ENCODE measurements at places on chromosomes 16 and 17.

- DNase-seq: no peak
Measured at GRCh38 chr16:81832801-81833547, 53.9 kb downstream of the PLCG2 start.

DNA sequence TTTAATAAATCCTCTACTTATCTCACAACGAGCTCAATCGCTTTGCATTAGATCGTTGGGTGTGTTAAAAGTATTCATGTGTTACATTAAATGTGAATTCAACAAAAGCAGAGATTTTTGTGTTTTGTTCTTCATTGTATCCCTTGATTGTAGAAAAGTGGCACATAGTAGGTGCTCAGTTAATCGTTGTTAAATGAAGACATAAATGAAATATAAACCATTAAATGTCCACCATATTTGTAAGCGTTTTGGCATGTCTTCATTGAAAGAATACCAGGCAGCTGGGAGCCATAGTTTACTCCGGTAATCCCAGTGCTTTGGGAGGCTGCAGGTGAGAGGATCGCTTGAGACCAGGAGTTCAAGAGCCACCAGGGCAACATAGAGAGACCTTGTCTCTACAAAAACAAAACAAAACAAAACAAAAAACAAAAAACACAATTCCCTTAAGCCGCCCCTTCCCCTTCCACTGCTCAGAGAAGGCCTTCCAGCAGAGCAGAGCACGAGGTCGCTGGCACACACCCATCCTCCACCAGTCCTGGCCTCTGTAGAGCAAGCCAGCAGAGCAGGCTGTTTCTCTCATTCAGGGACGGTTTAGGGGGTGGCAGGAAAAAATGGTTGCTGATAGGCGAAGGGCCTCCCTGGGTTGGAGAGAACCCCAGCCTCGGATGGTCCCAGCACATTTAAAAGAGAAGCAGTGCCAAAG, 673 bp upstream of the CHD9 start:
- no peak for DNase-seq

- peak; percentile 55 for DNase-seq
Measured at GRCh38 chr16:56793492-56793891, 63.6 kb downstream of the NUP93 start.

GRCh38 chr16:63749276-63749675, 1372.6 kb downstream of the CDH11 start:
- DNase-seq: no peak

DNA sequence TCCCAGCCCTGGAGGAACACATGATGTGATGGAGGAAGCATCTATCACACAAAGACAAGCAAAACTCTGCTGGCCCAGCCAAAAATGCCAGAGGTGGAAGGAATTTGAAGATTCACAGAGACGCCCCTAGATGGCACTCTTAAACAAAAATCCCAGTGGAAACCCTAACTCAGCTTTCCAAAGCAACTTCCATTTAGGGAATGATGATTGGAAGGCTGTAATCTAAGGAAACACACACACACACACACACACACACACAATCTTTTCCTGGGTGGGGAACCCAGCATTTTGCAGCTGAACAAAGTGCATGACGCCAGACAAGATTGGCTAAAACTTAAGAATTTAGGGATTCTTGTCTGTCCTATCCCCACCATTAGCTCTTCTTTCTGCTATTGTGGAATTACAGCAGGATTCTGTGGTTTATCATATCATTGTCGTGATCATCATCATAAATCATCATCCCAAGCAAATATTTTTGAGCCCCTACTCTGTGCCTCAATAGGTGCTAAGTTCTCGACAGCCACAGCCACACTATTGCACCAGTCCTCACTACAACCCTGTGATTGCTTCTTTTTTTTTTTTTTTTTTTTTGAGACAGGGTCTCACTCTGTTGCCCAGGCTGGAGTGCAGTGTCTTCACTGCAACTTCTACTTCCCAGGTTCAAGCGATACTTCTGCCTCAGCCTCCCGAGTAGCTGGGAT, 1.6 kb upstream of the LDAF1 start:
- DNase-seq: peak; percentile 86

GRCh38 chr16:533391-534123, 6.0 kb downstream of the CAPN15 start:
- DNase-seq: peak; percentile 71

DNA sequence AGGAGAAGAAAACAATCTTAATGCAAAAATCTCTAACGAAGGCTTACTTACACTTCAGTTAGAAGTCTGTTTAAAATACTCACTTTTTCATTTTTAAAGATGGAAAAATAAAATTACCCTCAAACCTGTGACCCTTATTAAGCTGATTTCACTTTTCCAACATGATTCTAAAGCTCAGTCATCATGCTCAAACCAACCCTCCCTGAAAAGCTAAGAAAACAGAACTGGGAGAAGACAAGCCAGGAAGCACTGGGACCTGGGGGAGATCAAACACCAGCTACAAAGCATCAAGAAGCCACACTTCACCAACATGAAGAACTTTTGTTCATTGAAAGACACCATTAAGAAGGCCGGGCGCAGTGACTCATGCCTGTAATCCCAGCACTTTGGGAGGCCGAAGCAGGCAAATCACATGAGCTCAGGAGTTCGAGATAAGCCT, 88.8 kb downstream of the LITAF start:
- DNase-seq: no peak

DNA sequence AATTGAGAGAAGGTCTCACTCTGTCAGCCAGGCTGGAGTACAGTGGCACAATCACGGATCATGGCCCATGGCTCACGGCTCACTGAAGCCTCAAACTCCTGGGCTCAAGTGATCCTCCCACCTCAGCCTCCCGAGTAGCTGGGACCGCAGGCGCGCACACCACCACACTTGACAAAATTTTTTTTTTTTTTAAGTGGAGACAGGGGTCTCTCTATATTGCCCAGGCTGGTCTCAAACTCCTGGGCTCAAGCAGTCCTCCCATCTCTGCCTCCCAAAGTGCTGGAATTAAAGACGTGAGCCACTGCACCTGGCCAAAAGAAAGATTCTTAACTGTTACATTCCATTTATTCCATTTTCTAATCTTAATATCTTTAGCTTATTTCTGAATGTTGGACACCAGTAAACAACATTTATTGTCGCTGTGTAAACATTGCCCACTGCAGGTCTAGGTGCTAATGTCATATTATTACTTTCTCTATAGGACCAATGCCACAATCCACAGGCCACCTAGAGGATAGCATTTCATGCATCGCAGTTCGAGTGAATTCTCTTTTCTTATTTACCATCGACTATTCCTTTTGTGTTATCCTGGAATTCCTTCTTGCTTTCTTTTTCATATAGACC, 123.7 kb downstream of the PITPNC1 start:
- DNase-seq: no peak

DNA sequence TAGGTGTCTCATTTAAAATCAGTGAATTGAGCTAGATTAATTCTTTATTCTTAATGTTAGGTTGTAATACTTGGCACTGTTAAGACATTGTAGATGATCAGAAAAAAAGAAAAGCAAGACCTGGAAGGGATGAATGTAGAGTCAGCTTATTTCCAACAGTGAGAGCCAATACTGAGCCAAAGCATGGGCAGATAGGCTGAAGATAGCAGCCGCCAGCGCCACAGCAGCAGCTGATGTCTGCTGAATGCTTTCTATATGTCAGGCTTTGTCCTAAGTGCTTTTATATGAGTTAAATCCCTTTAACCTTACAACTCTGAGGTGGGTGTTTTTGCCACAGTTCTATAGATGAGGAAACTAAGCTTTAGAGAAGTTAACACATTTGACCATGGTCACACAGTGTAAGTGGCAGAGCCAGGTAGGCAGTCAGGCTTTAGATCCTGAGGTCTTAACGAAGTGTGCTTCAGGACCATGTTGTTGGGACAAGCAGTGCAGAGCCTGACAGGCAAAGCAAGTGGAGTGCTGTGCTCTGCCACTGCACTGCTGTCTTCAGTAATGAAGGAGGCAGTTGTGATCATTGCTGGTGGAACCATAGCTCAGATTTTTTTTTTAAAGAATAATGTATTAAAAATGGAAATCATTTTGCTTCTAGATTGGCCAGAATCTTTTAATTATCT, 25.9 kb downstream of the TNRC6A start:
- no peak for DNase-seq

DNA sequence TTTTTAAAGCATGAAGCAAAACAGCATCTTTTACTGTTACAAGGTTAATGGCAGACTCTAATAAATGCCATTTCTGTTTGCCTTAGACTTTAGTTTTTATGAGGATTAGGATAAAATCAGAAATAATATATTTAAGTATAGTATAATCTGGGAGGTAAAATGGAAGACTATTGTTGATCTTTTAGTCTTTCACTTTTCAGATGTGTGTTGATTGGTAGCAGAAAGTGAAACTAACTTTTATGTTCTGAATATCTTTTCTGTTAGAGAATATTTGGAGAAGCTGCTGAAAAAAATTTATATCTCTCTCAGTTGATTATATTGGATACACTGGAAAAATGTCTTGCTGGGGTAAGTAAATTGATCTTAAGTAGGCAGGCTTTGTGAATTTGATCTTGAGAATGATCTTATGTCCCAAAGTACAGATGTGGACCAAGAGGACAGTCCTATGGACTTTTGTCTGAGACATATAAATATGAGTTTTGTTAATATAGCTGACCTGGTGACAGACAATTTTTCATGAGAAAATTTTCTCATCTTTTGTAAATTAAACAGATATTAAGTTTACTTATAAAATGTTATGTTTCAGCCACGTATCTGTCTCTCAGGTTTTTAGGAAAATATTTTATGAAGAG, 64.1 kb downstream of the NF1 start:
- DNase-seq: no peak

DNA sequence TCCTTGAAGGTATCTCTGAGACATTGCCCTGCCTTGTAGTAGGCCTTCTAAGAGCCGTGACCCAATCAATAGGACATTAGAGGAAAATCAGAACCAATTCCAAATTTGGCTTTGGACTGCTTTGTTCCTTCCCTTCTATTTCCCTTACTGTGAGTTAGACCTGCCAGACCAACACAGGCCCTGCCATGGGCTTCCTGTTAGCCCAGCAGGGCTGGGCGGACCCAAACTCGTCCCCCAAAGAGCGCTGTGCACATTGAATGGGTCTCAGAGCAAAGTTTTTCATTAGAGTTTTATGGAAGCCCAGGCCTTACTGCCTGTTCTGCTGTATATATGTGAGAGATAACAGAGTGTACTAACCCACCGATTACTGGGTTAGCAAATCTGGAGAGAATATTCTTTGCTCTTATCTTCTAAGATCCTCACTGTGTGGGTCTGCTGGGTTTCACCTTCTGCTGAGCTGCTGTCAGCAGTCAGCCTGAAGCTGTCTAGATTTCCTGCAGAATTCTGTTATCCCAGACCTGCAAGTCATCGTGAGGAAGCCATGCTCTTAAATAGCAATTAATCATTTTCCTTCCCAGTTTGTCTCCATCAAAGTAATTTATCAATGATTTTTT, 5.7 kb downstream of the ARHGAP44 start:
- DNase-seq: no peak

- no peak for DNase-seq
Measured at GRCh38 chr17:8362651-8363332, 13.7 kb downstream of the KRABD2 start.

GRCh38 chr17:81648707-81649085, 7.6 kb downstream of the PDE6G start:
- DNase-seq: peak; percentile 81

DNA sequence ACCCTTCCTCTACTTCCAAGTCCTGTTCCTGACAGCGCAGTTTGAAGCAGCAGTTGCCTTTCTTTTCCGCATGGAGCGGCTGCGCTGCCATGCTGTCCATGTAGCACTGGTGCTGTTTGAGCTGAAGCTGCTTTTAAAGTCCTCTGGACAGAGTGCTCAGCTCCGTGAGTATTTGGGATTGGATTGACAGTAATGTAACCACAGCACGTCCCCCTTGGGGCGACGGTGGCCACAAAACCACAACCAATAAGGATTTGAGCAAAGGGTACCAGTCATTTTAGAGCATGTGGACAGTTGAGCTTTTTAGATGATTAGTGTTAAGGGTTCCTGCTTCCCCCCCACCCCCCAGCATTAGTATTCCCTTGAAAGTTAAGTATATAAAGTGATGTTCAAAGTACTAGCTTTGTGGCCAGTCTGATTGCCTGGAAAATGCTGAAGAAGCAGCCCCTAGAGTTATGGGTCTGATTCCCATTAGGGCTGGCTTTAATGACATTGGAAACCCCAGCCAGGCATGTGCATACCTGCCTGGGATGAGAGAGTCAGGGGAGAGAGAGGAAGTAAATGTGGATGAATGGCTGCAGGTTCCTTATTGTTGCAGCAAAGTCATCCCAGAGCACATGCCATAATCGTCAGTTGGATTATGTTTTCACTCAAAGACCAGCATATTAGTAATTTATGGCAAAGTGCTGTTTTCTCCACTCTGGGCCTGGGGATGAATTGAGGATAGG, 31.6 kb upstream of the SLC12A3 start:
- DNase-seq: no peak

GRCh38 chr17:49699966-49700575, 7.7 kb downstream of the SLC35B1 start:
- no peak for DNase-seq

DNA sequence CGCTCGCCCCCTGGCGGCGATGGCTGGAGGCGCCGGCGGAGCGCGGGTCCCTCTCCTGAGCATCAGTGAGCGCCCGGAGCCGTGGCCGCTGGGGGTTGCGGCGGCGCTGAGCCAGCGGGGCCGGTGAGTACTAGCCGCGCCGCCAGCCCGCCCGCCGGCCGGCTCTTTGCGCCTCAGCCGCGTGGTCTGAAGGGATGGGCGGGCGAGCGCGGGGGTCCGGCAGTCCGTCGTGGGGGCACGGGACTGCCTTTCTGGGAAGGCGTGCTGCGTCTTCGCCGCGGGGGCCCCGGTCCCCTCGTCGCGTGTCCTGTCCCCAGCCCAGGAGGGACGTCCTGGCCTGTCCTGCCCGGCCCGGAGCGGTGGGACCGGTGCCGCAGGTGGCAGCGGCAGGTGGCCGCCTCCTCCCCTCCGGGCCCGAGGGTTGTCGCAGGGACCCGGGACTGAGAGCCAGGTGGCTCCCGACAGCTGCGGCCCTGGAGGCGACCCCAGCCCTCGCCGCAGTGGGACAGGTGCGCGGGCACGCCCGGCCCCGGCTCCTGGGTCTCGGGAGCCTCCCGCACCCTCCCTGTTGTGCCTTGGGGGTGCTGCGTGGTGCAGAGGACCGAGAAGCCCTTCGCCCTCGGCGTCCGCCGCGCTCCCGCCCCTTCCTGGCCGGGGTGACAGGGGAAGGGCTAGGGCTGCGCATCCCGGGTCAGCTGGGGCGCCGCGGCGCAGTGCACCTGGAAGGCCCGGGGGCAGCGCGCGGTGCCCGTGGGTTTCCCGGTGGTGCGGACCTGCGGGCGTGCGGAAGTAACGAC, at the start of gene SPECC1:
Gene SPECC1 (plus strand): TSS at position 58 of the 797 bp plus-strand sequence. CDS start 87,293 bp downstream, outside the sequence.
- DNase-seq: peak; percentile 55

GRCh38 chr16:60419859-60420258, 1616.4 kb downstream of the CDH8 start:
- peak; percentile 17 for DNase-seq

GRCh38 chr17:2102931-2103809, 48.3 kb downstream of the HIC1 start:
- DNase-seq: no peak

Data from GM23338 (cell line).